ENCODE measurements at places on chromosomes 13 and 19.

- peak; percentile 44 for DNase-seq
Measured at GRCh38 chr13:113029487-113030258, 60.7 kb downstream of the MCF2L start.

GRCh38 chr13:27120811-27121210 is 50.8 kb downstream of the USP12 start:
- DNase-seq: no peak

DNA sequence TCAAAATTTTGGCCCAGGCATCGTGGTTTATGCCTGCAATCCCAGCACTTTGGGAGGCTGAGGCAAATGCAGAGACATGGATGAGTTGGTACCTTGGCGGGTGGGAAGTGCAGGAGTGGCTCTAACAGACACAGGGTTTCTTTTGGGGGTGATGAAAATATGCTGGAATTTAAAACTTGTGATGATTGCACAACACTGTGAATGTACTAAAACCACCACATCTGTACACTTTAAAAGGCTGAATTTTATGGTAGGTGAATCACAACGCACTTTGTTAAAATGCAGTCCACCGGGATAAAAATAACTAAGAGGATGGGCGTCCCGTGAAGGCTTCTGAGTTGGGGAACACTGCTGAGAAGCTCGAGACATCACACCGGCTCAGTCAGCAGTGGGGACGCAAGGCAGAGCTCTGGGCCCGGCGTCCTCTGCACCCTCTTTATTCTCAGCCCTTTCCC is 47.1 kb downstream of the MLLT1 start:
- no peak for DNase-seq

GRCh38 chr13:91950803-91951202 is 552.4 kb downstream of the GPC5 start:
- no peak for DNase-seq

DNA sequence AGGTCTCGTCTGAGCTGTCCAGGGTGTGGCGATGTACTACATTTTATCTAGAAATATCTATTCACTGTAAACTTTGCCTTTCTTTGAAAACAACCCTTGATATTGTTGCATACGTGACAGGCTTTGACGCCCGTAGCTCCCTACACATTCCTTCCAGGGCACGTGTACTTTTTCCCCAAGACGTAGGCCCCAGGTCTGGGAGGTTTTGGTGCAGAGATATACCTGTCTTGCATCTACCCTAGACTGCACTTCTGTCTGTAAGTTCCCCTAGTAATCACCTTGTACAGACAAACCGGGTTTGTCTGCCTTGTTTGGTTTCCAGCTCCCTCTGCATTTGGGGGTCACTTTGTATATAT is 69.2 kb downstream of the ERICH6B start:
- no peak for DNase-seq

DNA sequence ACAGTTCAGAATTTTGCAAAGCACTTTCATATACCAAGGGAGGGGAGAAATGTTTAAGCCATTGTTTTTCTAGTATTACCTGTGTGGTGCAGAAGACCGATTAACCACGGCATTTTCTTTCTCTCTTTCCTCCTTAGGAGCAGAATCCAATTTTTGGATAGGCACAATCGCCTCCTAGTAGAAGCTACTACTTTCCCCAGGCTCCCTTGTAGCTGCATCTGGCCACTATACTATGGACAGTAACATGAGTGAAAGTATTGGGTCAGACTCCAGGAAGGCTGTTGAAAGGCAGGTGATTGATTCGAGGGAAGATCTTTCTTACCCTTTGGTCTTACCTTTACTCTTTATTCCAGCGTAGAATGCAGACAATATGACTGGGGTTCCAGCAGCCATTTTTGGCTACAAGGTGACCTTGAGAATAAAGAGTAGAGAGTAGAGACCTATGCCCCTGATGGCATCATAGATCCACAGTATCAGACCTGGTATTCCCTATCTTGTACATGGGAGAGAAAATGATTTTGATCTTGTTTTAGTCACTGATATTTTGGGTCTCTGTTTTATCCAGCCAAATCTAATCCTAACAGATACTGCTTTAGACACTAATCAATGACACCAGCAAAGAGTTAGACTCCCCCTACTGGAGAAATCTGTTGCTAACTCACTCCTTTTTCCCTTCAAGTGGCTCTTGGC is 77.0 kb downstream of the LRRC63 start:
- peak; percentile 74 for DNase-seq

GRCh38 chr19:50030225-50030624 is 4.4 kb downstream of the ZNF473 start:
- DNase-seq: no peak

- peak; percentile 96 for DNase-seq
Measured at GRCh38 chr19:39402346-39403300, 4.0 kb upstream of the ZFP36 start.

DNA sequence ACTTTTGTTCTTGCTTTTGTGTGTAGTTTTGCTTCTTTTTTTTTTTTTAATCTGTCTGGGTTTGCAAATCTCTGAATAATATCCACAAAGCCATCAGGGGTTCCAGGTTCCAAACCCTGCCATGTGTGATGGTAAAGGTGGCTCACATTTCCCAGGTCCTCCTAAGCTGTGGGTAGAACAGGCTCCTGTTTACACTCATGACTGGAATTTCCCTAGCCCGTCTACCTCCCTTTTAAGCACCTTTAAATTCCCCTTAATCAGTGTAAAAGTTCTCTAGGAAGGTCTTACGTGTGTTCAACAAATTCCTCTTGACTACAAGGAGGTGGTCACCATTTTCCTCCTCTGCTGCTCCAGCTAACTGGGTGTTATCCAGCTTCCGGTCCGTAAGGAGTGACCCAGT is 62.8 kb downstream of the EFNB2 start:
- DNase-seq: no peak

DNA sequence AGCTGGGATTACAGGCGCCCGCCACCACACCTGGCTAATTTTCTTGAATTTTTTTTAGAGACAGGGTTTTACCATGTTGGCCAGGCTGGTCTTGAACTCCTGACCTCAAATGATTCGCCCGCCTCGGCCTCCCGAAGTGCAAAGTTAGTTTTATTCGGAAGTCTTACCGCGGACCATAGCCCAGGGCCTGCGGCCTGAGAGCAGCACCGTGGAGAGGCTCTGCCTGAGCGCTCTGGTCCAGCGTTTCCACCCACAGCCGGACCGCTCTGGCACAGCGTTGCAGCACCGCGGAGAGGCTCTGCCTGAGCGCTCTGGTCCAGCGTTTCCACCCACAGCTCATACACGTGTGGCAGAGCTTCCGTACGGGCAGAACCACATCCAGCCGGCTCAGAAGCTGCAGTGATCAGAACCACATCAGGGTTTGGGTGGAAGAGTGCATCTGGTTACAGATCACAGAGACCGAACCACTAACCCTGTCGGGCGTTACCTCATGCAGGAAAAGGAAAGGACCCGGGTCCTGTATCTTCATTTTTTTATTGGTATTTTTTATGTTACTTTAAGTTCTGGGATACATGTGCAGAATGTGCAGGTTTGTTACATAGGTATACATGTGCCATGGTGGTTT is 102.4 kb upstream of the SOX1 start:
- no peak for DNase-seq

DNA sequence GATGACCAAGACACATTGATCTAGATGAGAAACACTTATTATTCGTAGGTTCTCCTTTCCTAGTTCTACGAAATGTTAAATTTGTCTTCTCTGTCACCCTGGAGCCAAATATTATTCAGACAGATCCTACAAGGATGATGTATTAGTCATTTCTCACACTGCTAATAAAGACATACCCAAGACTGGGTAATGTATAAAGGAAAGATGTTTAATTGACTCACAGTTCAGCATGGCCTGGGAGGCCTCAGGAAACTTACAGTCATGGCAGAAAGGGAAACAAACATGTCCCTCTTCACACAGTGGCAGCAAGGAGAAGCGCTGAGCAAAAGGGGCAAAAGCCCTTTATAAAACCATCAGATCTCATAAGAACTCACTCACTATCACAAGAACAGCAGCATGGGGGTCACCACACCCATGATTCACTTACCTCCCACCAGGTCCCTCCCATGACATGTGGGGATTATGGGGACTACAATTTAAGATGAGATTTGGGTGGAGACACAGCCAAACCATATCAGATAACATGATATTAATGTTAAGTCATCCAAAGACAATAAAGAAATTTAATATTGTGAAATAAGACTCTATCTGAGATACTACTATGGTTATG is 1248.8 kb upstream of the SLC10A2 start:
- DNase-seq: no peak

DNA sequence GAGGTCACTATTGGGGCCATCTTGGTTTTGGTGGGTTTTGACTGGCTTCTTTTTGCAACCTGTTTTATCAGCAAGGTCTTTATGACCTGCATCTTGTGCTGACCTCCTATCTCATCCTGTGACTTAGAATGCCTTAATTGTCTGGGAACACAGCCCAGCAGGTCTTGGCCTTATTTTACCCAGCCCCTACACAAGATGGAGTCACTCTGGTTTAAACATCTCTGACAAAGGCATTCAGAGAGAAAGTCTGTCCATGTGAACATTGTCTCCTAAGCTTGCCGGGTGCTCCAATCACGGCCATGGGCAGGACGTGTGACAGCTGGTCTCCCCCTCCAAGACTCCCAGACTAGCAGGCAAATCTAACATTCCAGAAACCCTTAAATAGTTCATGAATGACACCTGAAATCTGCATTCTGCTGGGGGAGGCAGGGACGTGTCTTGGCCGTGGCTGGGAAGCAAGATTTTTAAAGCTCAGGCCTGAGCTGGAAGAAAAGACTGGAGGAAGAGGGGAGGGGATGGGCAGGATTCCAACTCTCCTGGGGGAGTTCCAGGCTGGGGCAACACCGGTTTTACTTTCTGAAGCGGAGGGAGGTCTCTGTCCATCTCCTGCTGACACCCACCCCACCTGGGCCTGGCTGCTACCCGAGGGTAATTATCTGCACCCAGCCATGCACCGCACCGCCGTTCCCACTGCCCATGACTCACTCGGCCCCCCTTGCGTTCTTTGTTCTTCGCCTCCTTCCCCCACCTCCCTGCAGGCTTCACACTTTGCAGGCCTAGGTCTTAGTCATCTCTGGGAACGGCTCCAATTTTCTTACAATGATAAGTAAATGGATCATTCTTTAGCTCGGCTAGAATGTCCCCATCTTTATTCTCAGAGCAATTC is 11.6 kb upstream of the OR1M1 start:
- DNase-seq: no peak

GRCh38 chr13:98751367-98751782 is 1.1 kb downstream of the SLC15A1 start:
- DNase-seq: no peak

DNA sequence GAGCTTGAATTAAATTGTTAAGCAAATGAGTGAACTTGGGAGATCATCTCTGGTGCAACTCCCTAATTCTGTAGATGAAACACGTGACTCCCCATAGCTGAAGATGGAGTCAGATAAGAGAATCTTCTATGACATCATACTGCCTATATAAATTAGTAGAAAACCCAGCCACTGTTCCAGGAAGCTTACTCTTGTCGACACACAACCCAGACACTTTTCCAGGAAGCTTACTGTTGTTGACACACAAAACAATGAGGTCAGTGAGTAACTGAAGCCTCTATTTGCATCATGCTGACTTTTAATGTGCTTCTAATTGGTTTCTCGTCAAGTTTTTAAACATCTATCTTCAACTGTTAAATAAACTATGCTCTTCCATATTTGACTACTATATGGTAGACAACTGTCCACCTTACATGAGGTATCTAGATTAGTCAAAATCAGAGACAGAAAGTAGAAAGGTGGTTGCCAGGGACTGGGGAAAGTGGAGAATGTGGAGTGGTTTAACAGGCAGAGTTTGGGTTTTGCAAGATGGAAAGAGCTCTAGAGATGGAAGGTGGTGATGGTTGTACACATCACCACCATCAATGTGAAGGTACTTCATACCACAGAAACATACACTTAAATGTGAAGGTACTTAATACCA is 168.2 kb downstream of the FGF14 start:
- DNase-seq: no peak

GRCh38 chr13:106038752-106039151 is 496.7 kb downstream of the EFNB2 start:
- DNase-seq: no peak

DNA sequence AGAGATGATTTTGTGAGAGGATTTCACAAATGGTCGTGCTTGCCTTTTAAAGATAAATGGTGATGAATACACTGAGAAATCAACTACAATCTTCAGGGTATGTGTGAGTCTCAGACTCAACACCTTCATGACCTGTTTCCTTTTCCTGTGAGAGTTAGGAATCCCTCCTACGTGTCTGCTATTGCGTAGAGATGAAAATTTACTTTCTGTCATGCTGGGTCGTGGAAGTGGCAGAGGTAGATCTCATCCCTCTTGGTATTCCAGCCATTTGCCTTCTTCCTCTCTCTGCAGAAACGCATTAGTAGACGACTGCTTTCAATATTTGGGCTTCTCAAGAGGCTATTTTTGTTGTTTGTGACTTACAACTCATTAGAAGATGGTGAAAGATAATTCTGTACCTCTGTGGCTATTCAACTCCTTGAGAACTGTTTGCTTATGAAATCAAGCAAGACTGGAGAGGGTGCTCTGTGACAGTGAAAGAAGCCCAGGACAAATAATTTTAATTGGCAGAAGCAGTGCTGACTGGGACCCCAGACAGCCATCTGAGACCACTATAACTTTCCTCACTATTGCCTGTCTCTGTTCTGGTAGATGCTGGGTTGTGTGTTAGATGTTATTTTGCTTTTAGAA is 233.1 kb downstream of the LACC1 start:
- DNase-seq: peak; percentile 43

- no peak for DNase-seq
Measured at GRCh38 chr19:34459614-34460013, 21.9 kb upstream of the WTIP start.

DNA sequence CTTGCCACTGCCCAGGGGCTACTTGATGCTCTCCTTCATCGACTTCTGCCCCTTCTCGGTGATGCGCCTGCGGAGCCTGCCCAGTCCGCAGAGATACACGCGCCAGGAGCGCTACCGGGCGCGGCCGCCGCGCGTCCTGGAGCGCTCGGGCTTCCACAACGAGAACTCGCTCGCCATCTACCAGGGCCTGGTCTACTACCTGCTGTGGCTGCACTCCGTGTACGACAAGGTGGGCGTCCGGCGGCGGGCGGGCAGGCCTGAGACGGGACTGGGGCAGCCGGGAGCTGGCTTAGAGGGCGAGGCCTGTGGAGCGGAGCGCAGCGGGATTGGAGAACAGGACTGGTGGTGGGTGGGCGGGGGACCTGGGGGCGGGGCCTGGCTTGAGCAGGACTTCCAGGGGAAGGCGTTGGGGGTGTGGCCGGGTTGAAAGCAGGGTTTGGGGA is 12.7 kb upstream of the PSMD8 start:
- peak; percentile 69 for DNase-seq

GRCh38 chr13:43764349-43764748 is 22.4 kb downstream of the ENOX1 start:
- no peak for DNase-seq

GRCh38 chr13:57865600-57866294 is 234.2 kb downstream of the PCDH17 start:
- DNase-seq: no peak

- DNase-seq: no peak
Measured at GRCh38 chr13:32354040-32354439, 38.7 kb downstream of the BRCA2 start.

- DNase-seq: no peak
Measured at GRCh38 chr19:14616407-14616806, 33.5 kb downstream of the CLEC17A start.
